ENCODE measurements at places on chromosomes 12 and 14.

DNA sequence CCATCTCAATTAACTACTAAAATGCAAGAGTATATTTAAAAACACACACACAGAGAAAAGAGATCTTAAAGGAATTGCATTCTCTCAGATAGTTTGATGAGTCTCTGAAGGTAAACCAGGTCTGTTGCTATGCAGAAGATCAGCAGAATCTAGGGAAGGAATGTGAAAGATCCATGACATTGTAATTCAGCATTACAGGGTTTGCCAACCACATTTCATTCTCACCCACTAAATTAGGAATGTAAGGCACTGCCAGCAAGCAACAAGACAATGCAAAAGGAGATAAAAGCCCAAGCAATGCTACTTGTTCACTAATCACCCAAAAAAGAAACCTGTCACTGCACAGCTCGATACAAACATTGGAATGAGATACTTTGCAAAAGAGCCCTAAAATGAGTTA lies 106.3 kb downstream of the LRIG3 start:
- no peak for DNase-seq

DNA sequence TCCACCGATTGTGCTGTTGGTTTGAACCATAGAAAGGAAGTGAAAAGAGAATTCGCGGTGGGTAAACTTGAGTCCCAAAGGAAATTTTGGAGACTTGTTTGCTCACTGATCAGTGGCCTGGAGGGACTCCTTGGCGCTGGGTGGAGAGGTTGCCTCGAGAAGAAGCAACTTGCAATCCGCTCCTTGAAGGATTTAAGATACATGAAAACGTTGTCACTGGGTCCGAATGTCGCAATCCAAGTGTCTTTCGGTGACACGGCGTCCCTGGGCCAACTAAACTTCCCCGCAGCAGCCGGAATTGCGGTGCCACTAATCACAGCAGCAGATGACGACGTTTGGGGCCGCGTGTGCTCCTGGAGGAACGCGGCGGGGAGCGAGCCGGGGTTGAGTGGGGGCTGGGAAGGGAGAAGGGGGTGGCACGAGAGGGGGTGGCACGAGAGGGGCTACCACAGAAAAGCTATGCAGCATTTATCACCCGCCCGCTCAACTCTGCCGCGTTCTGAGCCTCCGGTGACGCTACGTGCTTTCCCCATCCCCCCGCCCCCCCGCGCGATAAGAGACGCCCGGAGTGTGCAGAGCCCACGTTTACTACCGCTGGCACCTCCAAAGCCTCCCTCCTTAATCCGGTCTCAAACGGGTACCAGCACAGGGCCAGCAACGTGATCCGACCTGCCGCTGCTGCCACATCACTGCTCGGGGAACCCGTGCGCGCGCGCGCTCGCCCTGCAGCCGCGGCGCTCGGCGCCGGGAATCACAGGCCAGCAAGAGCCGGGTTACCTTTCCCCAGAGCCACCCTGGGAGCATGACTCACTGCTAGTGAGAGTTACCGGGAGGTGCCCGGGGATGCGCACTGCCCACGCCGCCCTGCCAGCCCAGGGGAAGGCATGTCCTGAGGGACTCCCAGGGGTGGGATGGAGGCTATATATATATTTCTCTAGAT lies 833 bp upstream of the BHLHE41 start:
- DNase-seq = no peak

DNA sequence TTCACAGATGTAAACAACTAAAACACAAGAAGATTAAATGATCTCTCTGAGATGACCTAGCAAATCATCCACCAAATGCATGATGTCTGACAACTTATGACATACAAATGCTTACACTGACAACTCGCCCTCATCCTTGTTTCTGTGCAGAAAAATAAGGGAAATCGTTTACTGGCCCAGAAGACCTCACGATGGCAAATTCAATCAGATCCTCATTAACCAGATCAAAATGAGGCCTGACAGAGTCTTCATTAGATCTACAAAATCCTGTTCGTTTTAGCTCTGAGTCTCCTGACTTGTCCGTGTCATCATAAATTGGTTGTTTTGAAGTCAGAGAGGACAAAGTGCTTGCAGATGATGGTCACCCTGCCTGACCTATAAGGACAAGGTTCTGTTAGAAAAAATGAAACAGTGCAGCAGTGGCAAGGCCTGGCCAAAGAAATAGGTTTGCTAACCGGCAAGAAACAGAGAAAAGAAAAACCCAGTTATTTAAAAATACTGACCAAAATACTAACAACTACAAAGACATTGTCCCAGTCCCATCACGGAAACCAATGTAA lies 109.5 kb downstream of the BTG1 start:
- DNase-seq = no peak

GRCh38 chr14:101111620-101112290 lies 208.2 kb upstream of the RTL1 start:
- no peak for DNase-seq

DNA sequence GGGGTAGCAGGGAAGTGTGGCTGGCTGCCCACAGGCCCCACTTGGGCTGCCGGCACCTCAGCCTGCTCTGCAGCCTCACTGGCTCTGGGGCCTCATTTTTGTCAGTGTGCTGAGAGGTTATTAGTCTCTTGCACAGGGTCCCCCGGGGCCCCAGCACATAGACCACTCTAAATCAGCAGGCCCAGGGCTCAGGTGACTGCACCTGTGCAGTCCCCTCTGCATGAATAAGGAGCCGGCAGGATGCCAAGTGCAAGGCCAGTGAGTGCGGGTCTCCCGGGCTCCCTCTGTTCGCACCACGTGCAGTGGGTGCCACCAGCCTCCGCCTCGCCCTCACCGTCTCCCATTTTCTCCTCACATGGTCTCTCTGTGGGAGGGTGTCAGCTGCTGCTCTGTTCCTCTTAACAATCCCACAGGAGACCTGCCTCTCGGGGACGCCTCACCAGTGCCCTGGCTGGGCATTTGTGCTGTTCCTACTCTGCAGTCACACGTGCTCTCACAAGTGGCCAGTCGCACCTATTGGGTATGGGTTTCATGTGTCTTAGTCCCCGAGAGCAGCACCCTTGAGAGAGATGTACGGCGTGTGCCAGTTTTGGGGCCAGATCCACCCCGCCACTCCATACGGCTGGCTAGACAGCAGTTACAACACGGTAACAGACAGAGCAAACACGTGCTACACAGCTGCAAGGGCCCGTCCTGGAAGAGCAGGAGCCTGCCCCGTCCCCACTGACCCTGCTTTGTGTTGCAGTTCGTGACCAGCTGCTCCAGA lies 40.4 kb downstream of the MMAB start:
- DNase-seq = no peak

DNA sequence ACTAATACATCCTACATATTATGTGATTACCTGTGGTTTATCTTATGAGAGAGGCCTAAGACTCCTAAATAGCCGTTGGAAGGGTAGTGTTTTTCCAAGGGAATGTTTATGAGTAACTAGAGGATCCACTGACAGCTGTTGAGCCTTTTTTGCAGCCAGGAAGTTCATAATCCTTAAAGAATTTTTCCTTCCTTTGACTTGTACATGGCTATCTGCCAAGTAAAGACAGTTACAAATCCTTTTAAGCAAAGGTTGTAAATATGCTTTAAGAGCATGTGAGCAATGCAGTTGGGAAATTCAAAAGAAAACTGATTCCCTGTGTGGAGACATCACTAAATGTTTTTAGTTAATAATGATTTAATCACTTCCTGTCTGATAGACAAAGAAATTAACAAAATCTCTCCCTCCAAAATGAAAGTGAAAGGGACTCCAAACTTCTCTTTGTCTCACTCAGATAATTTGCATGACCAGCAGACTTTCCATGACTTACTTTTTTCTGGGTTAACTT lies 333.8 kb downstream of the PDZRN4 start:
- DNase-seq = no peak

GRCh38 chr12:94284046-94284445 lies 135.7 kb downstream of the PLXNC1 start:
- no peak for DNase-seq

DNA sequence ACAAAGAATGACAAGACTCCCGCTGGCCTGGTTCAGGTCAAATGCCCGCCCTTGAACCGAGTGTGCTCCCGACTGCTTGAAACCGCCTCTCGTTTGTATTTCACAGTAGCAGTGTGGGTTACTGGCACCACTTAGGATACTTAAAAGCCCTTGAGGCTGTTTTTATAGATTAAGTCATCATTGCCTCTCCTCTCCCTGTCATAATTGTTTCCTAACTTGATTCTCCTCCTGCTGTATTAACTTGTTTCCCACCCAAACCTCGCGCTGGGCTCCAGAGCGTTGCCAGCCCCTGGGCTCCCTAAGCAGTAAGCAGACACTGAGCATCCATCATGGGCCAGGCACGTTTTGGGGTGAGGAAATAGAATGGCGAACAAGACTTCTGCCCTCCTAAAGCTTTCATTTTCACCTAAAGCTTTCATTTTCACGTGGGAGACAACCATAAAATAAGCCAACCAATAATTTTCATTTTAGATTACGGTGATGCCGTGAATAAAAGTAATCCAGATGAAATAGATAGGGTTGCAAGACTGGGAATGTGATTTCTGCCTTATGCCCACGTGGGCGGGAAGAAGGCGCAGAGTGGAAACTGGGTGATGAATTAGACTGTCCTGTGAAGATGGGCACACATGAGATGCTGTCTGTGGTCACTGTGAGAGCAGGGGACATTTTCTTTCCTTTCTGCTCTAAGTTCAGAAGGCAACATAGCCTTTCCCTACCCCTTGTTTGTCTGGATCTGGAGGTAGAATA lies 97.5 kb downstream of the PPP2R5C start:
- no peak for DNase-seq

DNA sequence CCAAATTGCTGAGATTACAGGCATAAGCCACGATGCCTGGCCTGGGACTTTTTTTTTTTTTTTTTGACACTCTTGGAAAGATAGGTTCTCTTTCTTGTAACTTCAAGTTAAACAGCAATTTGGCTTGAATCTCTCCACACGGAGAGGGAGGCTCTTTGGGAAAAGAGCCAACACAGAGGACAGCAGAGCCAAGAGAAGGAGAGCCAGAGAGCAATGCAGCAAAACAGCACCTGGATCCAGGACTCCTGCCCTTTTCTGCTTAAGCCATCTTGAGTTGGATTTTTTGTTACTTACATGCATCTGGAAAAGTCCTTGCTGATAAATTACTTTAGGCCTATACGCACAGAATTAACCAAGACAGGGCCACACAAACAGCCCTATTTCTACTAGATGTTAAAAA lies 176.8 kb downstream of the APAF1 start:
- DNase-seq = no peak

DNA sequence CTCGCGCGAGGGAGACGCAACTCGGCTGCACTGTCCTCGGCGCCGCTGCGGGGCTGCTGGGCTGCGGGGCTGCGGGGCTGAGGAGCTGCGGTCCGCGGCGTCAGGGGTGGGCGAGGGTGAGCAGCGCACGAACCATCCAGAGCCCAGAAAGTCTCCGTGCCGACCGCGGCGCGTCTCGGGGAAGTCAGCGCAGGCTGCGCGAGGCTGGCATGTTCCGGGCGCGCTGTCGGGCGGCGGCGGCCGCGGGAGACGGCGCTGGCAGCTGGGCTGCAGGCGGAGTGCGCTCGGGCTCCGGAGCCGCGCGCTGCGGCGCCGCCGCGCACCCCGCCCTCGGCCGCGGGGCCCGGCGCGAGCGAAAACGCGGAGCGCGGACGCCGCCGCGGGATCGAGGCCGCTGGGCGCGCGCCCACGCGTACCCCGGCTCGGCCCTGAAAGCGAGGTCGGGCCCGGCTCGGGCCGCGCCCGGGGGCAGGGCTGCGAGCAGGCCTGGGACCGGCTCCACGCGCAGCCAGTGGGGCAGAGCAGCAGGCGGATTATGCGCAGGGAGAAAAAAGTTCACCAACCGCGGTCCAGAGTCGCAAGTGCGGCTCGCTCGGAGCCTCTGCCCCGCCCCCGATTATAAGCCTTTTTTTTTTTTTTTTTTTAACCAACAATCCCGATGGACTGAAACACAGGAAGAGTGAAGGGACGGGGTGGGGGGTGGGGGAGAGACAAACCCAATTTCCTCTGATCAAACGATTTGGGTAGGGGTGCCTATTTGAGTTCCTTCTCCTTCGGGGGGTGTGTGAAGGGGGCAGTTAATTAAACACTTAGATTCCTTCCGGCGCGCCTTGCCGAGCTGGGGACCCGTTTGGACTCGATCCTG lies at the start of gene PRICKLE1:
PRICKLE1 (minus strand) TSS at position 282 of the 865 bp plus-strand sequence. CDS start 117,230 bp downstream, outside the sequence.
- DNase-seq = peak; percentile 6

DNA sequence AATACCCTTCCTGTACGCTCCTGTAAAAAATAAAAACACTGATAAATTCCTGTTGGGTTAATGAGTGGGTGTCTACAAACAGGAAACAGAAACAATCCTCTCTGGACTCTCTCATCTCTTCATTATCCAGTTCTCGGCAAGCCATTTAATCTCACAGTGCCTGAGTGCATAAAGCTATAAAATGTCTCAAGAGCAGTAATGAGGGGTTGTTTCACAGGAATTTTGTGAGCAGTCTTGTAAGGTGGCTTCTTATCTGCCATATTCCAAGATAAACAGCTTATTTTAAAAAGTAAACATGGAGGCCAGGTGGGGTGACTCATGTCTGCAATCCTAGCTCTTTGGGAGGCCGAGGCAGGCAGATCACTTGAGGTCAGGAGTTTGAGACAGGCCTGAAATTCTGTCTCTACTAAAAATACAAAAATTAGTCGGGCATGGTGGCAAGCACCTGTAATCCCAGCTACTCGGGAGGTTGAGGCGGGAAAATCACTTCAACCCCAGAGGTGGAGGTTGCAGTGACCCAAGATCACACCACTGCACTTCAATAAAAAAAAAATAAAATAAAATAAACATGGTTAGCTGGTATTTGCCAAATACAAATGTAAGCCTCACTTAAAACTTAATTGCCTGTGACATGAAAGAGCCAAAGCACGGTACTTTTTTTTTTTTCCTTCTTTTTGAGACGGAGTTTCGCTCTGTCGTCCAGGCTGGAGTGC lies 54.0 kb downstream of the CLIP1 start:
- DNase-seq = no peak

DNA sequence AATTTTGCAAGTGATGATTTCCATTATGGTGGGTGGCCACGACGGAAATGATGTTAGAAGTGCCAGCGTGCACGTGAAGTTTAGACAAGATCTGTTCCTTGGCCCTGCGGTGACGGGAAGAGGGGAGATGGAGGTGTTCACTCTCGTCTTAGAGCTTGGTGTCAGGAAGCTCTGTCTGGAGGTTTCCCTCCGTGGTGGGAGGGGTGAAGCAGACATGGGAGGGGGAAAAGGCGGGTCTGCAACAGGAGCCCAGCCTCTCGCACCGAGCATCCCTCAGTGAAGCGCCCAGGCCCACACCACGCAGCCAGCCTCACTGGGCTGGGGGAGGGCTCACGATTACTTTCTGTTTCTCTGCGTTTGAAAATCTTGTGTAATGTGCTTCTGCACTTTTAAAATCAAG lies 26.3 kb downstream of the EML1 start:
- no peak for DNase-seq

GRCh38 chr12:113273053-113273725 lies 51.9 kb downstream of the TPCN1 start:
- DNase-seq = no peak

- no peak for DNase-seq
These were observed 26.6 kb downstream of the PRKCH start for GRCh38 chr14:61347826-61348443.

- no peak for DNase-seq
These were observed 4.3 kb downstream of the MBIP start for GRCh38 chr14:36316131-36316530.

GRCh38 chr14:22059201-22059600 lies 385.6 kb upstream of the OR4E1 start:
- DNase-seq = no peak

GRCh38 chr12:32159925-32160324 lies 53.3 kb downstream of the BICD1 start:
- DNase-seq = no peak

Data from stimulated activated CD8-positive, alpha-beta memory T cell treated with anti-CD3 and anti-CD28 coated beads, Interleukin-2, amount 100 ng/mL, for 48 hours (primary cell).